ENCODE measurements at places on chromosomes 11 and 22.
A peak's percentile ranks its signal among the peaks of the same experiment; 100 is the strongest.

- DNase-seq, result no peak
Observed at GRCh38 chr11:133081020-133081419, 451.3 kb downstream of the OPCML start.

- peak; percentile 37 for DNase-seq
Observed at GRCh38 chr11:61294717-61295595, at the start of gene VWCE. Gene VWCE, minus strand, starts transcription at chr11:61295316. Its CDS starts 279 bp downstream, at chr11:61295037.

DNA sequence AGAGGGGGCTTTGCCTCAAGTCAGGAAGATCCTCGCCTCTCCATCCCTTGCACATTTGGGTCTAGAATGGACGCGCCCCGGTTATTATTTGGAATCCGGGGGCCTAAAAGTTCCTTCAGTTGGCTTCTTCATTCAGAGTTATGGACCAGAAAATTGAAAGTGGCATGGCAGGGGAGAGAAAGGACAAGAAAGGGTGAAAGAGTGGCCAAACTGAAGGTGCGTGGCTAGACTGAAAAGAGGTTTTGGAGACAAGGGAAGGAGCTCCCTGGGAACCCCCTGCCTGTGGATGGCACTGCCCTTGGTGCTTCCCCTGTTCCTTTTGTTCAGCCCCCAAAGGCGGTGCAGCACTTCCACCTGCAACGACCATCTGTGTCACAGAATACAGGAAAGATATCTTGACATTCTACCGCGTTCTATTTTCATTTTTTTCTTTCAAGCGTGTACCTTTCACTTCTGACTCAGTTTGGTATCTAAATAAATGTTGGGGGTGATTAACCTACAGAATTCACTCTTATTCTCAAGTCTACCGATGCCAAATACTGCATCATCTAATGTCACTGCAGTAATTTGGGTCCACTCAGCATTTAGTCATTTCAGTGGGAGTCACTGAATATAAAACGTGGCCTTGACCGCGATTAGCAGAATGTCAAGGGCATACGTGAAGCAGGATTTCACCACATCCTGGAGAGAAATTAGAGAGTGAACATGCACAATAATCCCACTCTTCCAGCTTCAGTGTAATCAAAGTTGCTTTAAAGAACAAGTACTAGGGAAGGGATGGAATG lies 88.1 kb upstream of the ARHGAP32 start:
- peak; percentile 9 for DNase-seq

DNA sequence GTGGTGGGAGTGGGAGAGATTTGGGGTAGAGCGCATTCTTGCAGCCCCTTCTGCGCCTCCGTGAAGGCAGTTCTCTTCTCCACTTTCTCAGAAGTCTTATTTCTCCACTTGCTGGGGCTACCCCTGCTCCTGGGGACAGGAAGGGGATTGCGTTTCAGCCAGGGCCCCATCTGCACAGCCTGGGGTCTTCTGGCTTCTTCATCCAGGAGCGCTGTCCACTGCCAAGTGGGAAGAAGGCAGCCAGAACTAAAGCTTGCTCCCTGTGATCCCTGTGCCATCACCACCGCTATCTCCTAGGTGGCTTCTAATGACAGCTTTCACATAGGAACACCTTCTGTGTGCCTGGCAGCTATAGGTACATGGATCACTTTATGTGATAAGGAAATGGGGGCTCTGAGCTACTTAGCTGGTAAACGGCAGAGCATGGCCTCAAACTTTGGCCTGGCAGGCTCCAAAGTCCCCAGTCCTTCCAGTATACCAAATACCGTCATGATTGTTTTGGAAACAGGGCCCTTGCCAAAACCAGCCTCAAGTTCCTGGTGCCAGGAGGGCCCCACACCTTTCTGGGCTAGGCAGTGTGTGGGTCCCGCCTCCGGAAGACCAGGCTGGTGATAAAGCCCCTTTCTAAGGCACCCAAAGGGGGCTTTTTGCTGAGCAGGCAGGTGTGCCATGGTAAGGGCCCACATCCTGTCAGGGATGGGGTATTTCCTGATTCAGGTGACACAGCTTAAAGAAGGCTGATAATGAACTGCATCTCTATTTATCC lies 60.4 kb upstream of the PAX6 start:
- no peak for DNase-seq
